Activated CD8-positive, alpha-beta T cell treated with anti-CD3 and anti-CD28 coated beads, Interleukin-2, amount 10 ng/mL, durations not matched to agents 7 days and 5 days (primary cell): ENCODE measurements at places on chromosomes 5 and 9. TPM values are rescaled to one million over a fixed set of nuclear protein-coding genes. Genes with fewer than 3 reads are reported as not detected.
A peak's percentile ranks its signal among the peaks of the same experiment; 100 is the strongest.

- no peak overlapping the region for H3K4me3 ChIP-seq
- H3K4me1 ChIP-seq: no peaks in the 10 kb centered on the region
- peak; percentile 36 for DNase-seq
- H3K36me3 ChIP-seq: no peaks in the 10 kb centered on the region
- peaks cover under 1% of the 10 kb centered on the region for H3K27me3 ChIP-seq
- no peak overlapping the region for H3K27ac ChIP-seq
Observed at GRCh38 chr9:4366591-4367330, 66.9 kb upstream of the GLIS3 start.

GRCh38 chr9:6911901-6912638, 154.3 kb downstream of the KDM4C start:
- no peak overlapping the region for H3K4me3 ChIP-seq
- DNase-seq: no peak
- no peak overlapping the region for H3K27ac ChIP-seq
- peaks cover 2% of the 10 kb centered on the region for H3K36me3 ChIP-seq

DNA sequence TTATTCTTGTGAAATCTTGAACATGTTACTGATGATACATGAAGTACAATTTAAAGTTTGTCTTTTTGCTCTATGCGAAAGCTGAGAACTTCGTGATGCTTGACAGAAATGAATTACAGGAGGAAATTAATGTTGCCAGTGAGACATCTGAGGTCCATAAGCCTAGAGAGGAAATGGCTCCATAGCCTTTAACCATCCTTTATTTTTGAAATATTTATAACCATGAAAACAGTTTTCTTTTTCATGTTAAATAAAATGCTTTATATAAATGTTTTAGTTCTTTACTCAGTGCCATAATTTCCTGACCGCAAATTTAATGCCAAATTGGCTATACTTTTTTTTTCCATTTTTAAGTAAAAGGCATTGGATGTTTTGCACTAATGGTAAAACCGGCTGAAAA, 29.1 kb downstream of the F2RL2 start:
- H3K4me3 ChIP-seq: no peak overlapping the region
- no peaks in the 10 kb centered on the region for H3K27me3 ChIP-seq
- H3K36me3 ChIP-seq: peaks cover 52% of the 10 kb centered on the region
- DNase-seq: no peak
- H3K27ac ChIP-seq: no peak overlapping the region
- peaks cover 2% of the 10 kb centered on the region for H3K4me1 ChIP-seq

GRCh38 chr9:86464242-86464641, 110.0 kb upstream of the TUT7 start:
- no peak overlapping the region for H3K27ac ChIP-seq
- no peak for DNase-seq
- H3K36me3 ChIP-seq: no peaks in the 10 kb centered on the region
- peaks cover 4% of the 10 kb centered on the region for H3K27me3 ChIP-seq

- H3K27me3 ChIP-seq: no peaks in the 10 kb centered on the region
- no peak overlapping the region for H3K4me3 ChIP-seq
- no peak overlapping the region for H3K27ac ChIP-seq
Observed at GRCh38 chr5:179414459-179415261, 69.4 kb upstream of the ADAMTS2 start.

GRCh38 chr9:20087481-20087880, 298.6 kb upstream of the SLC24A2 start:
- H3K36me3 ChIP-seq: peaks cover 15% of the 10 kb centered on the region
- DNase-seq: no peak
- H3K4me1 ChIP-seq: peaks cover 18% of the 10 kb centered on the region
- H3K4me3 ChIP-seq: no peak overlapping the region
- no peak overlapping the region for H3K27ac ChIP-seq

GRCh38 chr5:179620293-179620692, 3.2 kb downstream of the HNRNPH1 start:
- peaks cover 60% of the 10 kb centered on the region for H3K4me1 ChIP-seq
- H3K4me3 ChIP-seq: peak overlapping the region; percentile 92
- no peak for DNase-seq
- H3K27ac ChIP-seq: peak overlapping the region; percentile 89
- H3K36me3 ChIP-seq: peaks cover 79% of the 10 kb centered on the region

GRCh38 chr9:114319147-114319546, 3.8 kb upstream of the ORM1 start:
- peaks cover 5% of the 10 kb centered on the region for H3K4me1 ChIP-seq
- H3K27me3 ChIP-seq: no peaks in the 10 kb centered on the region
- no peak overlapping the region for H3K27ac ChIP-seq
- DNase-seq: no peak
- H3K4me3 ChIP-seq: no peak overlapping the region

DNA sequence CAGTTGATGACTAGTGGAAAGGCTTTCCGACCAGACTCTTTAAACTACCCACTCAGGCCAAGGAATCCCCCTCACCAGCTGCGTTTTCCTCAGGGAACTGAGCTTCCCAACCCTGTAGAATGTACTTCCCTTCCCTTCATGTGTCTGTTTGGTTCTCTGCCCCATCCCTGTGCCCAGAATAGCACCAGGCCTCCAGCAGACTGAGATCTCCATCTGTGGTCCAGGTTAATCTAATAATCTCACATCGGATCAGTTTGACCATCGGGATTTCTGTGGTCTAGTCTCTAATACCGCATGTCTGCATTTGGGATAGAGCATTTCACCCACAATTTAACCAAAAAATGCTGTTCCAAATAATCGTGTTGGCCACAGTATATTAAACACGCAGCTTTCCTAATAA, 237.2 kb downstream of the ROR2 start:
- no peak overlapping the region for H3K27ac ChIP-seq
- H3K27me3 ChIP-seq: peaks cover 24% of the 10 kb centered on the region
- DNase-seq: no peak

DNA sequence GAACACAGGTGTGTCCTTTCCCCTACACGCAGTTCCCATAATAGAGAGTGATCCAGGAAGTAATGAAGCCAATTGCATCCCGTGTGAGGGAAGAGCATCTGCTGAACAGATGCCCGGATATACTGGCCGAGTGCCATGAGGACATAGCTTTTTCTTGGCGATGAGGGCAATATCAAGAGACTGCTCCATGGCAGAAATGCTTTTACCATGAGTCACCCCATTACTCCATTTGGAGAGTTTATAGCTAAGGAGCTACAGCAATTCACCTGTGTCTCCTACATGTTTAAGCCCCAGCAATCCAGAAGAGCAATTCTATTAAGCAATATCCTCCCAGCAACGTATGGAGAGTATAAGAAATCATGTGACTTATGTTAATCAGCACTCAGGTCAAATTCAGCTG, 222.0 kb upstream of the KLF4 start:
- no peaks in the 10 kb centered on the region for H3K36me3 ChIP-seq
- no peak overlapping the region for H3K4me3 ChIP-seq
- no peak for DNase-seq
- no peak overlapping the region for H3K27ac ChIP-seq
- H3K27me3 ChIP-seq: no peaks in the 10 kb centered on the region
- H3K4me1 ChIP-seq: no peaks in the 10 kb centered on the region

DNA sequence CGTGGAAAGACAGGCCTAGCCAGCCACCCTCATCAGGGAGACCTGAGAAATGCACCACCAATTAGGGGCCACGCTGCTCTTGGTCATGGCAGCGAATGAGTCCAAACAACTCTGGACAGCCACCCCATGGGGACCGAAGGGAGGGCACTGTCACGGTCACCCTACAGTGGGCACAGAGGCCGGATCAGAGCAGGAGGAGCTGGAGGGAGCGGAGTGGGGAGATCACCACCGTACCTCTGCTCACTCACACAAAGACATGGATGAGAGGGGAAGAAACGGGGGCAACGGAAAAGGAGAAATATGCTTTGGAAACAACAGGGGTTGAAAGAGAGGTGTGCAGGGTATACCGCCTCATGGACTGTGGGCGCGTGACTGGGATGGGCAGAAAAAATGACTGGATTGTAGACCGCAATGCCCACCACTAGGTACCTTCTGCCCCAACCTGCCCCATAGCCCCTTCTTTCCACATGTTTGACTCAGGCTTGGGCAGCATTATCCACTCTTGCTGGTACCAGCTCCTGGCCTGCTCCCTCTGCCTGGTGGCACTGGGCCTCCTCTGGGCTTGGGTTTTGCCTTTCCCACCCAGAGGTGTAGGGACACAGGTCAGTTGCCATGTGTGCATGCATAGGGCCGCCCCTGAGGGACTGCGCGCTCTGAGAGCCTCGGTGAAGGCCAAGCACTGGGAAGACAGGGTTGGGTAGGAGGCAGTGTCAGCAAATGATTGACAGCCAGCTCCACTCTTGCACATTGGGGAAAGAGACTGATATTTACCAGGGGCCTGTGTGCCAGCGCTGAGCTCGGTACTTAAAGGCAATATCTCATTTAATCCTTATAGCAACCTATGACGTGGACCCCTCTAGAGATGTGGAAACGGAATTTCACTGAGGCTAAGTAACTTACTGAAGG, 76.6 kb downstream of the CRB2 start:
- H3K27ac ChIP-seq: peak overlapping the region; percentile 8
- no peaks in the 10 kb centered on the region for H3K27me3 ChIP-seq
- H3K36me3 ChIP-seq: no peaks in the 10 kb centered on the region

DNA sequence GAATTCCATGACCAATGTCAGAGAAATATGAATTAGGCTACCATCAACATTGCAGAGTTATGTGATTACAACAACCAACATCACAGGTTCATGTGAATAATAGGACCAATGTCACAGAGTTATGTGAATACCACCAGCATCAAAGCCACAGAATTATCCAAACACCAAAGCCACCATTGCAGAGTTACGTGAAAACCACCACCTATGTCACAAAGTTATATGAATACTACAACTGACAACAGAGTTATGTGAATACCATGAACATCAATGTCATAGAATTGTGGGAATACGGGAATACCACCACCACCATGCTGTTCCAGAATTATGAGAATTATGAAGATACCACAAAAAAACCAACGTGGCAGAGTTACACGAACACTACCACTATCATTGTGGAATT, 64.8 kb downstream of the SHC3 start:
- no peak overlapping the region for H3K4me3 ChIP-seq
- H3K27me3 ChIP-seq: peaks cover 24% of the 10 kb centered on the region
- no peak overlapping the region for H3K27ac ChIP-seq
- no peak for DNase-seq
- no peaks in the 10 kb centered on the region for H3K36me3 ChIP-seq

GRCh38 chr9:129630967-129631673, 5.2 kb downstream of the NTMT1 start:
- no peak for DNase-seq
- H3K27ac ChIP-seq: no peak overlapping the region
- H3K36me3 ChIP-seq: peaks cover 44% of the 10 kb centered on the region
- no peaks in the 10 kb centered on the region for H3K27me3 ChIP-seq
- H3K4me1 ChIP-seq: peaks cover 45% of the 10 kb centered on the region
- H3K4me3 ChIP-seq: no peak overlapping the region

DNA sequence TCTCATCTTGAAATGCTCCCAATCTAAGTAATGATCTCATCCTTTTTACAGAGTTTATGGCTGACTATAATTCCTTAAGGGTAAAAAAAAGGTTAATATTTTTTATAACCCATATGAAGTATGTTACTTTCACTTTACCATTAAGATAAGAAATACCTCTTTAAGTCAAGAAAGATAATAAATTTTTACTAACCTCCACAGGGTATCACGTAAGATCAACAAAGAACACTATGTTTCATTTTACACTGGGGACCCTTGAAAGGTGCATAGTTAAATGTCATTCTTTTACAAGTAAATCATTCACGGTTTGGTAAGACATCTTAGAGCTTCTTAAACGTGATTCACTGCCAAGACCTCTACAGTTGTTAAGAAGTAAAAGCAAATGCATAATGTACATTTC, 472.7 kb upstream of the CDH9 start:
- H3K4me1 ChIP-seq: no peaks in the 10 kb centered on the region
- no peak overlapping the region for H3K4me3 ChIP-seq
- H3K27ac ChIP-seq: no peak overlapping the region
- H3K27me3 ChIP-seq: no peaks in the 10 kb centered on the region
- no peak for DNase-seq

DNA sequence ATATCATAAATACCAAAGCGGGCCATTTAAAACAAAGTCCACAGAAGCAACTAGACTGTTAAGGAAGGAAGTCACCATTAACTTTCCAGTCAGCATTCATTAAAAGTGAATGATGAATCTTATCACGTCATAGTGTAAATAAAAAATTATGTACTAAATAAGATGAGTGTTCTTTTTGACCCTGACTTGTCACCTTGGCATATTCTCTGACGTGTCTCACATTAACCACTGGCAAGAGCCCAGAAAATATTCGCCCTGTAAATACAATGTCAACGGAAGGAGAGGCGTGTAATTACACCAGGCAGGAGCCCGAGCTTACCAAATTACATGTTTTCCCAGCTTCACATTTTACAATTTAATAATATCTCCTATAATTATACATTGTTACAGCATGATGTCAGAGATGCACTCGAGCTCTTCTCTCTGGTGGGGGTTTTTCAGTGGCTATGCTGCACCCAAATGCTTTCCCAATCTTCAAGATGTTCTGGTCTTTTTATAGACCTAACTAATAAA, 29.3 kb upstream of the UBE2QL1 start:
- no peak for DNase-seq
- no peak overlapping the region for H3K4me3 ChIP-seq
- no peak overlapping the region for H3K27ac ChIP-seq
- H3K27me3 ChIP-seq: peaks cover 5% of the 10 kb centered on the region
- no peaks in the 10 kb centered on the region for H3K36me3 ChIP-seq

DNA sequence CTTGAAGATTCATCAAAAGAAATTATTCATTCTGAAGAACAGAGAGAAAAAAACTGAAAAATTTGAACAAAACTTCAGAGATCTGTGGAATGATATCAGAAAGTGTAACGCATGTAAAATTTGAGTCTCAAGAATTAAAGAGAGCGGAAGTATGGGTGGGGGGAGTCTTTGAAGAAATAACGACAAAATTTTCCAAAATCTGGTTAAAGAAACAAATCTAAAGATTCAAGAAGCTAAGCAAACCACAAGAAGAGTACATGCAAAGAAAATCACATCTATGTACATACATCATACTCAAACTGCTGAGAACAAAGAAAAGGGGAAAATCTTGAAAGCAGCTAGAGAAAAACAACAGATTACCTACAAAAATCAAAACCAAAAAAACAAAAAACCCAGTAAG, 149.4 kb upstream of the TBCA start:
- H3K4me3 ChIP-seq: no peak overlapping the region
- H3K27me3 ChIP-seq: peaks cover 19% of the 10 kb centered on the region
- H3K36me3 ChIP-seq: no peaks in the 10 kb centered on the region
- no peaks in the 10 kb centered on the region for H3K4me1 ChIP-seq

WNK2 gene
- total RNA-seq: not detected

KIF12 gene
- total RNA-seq: not detected

TLX3 gene
- not detected for total RNA-seq

TMOD1 gene
- 0.16 TPM for total RNA-seq

AK3 gene
- total RNA-seq: 35.4 TPM

SOHLH1 gene
- not detected for total RNA-seq

MOB3B gene
- total RNA-seq: 2.5 TPM

MEIKIN gene
- not detected for total RNA-seq

SLC9A3 gene
- 1.6 TPM for total RNA-seq

CCL27 gene
- not detected for total RNA-seq

PGM5 gene
- total RNA-seq: not detected

STPG3 gene
- total RNA-seq: not detected

OR1J2 gene
- total RNA-seq: not detected

PRRX2 gene
- total RNA-seq: 0.21 TPM

CTXN3 gene
- not detected for total RNA-seq
